ENCODE measurements at places on chromosomes 16 and 17.

GRCh38 chr17:601244-601925 lies 113.3 kb downstream of the VPS53 start:
- peak; percentile 96 for DNase-seq

DNA sequence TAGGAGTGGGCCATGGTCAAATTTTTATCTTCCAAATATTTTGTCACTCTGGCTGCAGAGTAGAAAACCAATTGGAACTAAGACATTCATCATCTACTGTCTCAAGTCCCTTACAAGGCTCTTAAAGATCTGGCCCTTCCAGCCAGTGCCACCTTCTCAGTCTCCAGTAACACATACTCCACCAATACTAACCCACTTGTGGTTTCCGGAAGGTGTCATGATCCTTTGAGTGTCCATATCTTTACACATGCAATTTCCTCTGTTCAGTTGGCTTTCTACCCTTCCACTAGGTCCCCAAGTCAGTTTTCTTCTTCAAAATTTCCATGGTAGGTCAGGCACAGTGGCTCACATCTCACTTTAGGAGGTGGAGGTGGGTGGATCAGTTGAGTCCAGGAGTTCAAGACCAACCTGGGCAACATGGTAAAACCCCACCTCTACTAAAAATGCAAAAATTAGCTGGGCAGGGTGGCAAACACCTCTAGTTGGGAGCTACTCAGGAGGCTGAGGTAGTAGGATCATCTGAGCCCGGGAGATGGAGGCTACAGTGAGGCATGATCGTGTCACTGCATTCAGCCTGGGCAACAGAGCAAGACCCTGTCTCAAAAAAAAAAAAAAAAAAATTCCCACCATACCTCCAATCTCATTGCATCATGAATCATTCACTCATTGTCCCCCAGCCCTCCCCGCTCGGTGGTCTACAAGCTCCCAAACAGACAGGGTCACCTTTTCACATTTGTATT lies 6.0 kb upstream of the GRB2 start:
- DNase-seq = no peak

DNA sequence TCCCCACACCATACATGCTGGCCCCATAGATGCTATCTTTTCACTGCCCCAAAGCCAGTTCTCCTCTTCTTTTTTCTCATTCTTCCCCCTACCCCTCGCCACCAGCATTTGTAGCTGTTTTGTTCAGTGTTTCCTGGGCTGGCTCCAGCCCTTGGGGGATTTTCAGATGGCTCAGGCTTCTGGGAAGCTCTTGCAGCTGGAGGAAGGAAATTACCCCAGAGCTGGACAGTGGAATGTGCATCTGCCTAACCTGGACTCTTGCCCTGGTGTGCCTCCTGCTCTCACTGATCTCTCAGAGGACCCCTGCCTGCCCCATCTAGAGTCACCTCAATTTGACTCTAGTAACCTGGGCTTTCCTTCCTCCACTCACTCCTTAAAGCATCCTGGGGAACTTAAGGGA lies 82.8 kb downstream of the MYH13 start:
- no peak for DNase-seq

DNA sequence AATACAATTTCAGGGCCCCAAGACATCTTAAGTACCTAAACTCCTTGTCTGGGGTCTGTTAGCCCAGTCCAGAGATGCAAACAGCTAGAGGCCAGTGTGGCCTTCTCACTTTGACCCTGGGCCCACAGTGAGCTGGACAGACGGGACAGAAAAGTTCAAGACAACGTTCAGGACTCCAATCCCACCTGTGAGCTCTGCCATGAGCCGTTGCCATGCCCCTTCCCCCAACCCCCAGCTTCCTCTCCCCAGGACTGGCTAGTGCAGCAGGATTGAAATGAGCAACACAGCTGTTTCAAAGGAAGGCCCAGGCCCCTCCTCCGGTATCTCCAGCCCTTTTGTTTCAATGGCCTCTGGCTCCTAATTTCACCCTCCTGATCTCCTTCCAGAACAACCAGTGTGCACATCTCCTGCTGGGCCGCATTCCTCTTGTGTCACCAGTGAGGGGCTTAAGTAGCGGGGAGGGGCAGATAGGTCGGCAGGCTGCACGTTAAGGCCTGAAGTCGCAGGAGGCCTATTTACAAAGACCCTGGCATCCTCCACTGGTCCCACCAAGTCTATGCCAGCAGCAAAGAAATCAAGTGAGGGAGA lies 11.3 kb downstream of the AXIN2 start:
- DNase-seq = no peak

- no peak for DNase-seq
Measured at GRCh38 chr17:38358586-38359513, 7.2 kb downstream of the SOCS7 start.

GRCh38 chr17:82985428-82985805 lies 94.0 kb upstream of the METRNL start:
- DNase-seq = no peak

DNA sequence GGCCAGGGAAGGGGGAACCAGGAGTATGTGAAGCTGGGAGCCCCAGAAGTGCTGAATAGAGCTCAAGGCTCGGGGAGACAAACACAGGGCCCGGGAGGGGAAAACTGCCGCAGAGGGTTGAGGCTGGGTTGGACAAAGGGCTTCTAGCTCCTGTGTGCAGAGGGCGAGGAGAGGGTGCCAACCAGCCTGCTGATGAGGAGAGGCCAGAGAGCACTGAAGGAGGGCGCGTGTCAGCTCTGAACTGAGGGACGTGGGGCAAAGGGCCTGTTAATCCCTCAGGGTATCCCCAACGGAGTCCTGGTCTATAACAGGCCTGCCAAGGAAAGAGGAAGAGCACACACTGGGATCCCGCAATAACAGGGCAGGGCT lies 151.3 kb downstream of the C16orf78 start:
- no peak for DNase-seq

- DNase-seq = peak; percentile 26
Measured at GRCh38 chr17:39069114-39069756, 82.2 kb downstream of the PLXDC1 start.

- DNase-seq = peak; percentile 50
Measured at GRCh38 chr17:56604691-56605290, 11.3 kb downstream of the NOG start.

- DNase-seq = peak; percentile 20
Measured at GRCh38 chr17:1590029-1590746, 27.6 kb upstream of the PITPNA start.

DNA sequence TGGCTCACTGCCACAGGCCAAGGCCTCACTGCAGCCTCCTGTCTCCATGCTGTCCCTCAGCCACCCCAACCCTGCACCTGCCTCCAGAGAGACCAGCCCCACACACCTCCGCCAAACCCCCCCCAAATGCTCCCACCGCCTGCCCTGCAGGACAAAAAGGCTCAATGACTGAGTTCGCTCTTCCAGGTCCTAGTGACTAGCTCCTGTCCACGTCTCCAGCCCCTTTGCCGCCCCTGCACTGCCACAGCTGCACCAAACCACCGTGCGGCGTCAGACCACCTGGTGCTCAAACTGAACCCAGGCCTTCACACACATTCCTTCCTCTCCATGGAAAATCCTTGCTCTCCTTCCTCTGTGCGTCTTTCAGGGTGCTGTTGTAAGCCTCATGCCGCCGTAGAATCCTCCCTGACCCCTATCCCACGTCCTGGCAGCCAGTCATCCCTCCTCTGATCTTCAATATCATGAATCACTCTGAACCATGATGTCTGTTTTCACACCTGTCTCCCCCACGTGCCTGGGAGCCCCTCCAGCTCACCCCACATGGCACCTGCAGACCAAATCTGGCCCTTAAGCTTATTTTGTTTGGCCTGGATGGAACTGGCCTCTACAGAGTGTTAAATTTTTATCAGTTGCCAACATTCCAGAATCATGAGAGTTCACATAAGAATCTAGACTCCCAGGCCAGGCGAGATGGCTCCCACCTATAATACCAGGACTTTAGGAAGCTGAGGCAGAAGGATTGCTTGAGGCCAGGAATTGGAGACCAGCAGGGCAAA lies 4.3 kb upstream of the GSG1L start:
- DNase-seq = peak; percentile 39

- peak; percentile 9 for DNase-seq
Measured at GRCh38 chr16:22008215-22009059, 526 bp downstream of the MOSMO start.

GRCh38 chr17:58520843-58521430 lies 6.5 kb upstream of the MTMR4 start:
- DNase-seq = no peak

GRCh38 chr17:5705876-5706576 lies 121.7 kb upstream of the NLRP1 start:
- no peak for DNase-seq

DNA sequence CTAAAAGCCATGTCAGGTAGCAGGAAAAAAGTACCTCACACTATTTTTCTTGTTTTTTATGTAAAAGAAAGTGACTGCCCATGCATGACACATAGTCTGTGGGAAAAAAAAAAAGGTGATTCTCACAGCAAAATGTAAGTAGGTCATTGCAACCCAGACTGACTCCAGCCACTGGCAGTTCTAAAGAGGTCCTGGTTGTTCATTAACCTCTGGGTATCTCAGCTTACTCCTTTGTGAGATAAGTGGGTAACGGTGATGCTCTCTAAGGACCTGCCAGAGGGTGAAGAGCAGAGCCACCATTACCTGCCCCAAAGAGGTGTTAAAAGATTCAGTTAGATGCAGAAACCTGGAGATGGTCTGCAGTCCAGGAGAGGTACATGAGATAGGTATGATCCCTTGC lies 531.9 kb downstream of the GRIN2A start:
- DNase-seq = no peak

DNA sequence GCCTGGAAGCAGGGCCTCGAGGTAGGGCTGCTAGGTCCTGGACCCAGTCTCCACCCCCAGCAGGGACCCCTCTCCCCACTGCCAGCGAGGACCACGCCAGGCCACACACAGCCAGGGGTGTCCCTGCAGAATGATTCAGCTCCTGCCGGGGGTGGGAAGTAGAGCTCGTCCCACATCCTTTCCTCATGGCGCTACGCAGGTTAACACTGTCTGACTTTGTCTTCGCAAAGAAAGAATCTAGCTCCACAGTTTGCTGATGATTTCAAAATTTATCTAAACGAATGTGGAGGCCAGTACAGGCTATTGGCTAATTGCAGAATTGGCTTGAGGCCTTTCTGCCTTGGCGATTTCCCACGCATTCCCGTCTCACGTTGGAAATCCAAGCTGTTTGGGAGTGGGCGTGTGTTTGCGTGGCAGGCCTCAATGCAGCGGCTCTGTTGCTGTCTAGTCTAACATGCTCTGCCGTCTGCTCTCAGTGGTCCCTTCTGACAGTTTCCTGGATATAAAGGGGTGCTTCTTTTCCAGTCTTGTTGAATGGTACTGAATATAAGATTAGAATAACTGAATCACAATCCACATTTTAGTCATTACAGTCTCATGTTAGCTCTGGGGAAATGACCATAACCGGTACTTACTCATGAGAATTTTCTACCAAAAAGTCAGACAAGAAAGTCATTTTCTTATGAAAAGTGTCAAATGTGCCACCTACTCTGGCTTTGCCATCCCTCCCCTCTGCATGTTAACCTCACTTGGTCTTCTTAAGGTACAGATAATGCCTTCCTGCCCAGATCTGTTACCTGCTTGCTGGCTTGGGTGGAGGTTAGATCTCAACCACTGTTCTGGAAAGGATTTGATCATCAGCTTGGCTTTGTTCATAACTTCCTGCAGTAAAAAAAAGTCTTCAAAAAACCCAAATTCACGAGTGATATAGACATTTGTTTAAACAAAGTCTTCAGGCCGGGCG lies 252.4 kb downstream of the NTN1 start:
- no peak for DNase-seq

DNA sequence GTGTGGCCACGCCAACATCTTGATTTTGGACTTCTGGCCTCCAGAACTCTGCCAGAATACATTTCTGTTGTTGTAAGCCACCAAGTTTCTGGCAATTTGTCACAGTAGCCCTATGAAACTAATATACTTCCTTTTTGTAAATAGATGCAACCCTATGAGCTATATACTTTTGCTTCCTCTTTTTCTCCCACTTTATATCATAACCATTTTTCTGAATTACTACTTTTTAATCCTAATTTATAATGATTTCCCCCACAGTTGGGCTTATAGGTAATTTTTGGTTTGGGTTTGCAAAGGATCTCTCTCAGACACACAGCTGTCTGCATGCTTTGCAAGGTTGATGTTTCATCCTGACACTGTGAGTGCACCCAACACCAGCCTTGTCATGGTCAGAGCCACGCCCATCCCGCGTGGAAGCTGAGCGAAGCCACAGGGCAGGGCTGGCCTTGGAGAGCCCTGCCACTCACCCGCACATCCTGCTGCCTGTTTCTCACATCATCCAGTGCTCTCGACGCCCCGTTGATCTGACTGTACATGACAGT lies 5.8 kb downstream of the TRIM25 start:
- no peak for DNase-seq

- DNase-seq = peak; percentile 95
Measured at GRCh38 chr16:88992351-88993165, 15.6 kb upstream of the CBFA2T3 start.

DNA sequence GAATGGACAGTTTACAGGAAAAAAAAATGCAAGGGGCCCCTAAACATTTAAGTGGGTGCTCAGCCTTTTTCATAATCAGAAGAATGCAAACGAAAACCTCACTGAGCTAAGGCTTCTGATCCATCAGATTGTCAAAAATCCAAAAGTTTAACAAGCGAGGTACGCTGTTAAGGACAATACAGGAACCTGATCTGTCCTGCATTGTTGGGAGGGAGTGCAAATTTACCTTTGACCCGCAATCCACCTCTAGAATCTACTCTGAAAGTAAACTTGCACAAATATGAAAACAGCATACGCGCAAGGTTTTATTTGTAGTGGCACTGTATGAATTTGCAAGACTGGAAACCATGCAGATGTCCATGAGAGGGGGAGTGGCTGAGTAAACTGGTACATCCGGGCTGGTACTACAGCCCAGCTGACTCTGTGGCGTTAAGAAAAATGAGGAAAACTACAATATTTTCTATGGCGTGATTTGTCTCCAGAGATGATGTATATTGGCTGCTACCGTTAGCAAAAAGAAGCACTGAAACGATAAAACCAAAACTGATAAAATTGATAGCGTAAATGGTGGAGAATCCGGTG lies 28.8 kb upstream of the ST6GALNAC1 start:
- no peak for DNase-seq

DNA sequence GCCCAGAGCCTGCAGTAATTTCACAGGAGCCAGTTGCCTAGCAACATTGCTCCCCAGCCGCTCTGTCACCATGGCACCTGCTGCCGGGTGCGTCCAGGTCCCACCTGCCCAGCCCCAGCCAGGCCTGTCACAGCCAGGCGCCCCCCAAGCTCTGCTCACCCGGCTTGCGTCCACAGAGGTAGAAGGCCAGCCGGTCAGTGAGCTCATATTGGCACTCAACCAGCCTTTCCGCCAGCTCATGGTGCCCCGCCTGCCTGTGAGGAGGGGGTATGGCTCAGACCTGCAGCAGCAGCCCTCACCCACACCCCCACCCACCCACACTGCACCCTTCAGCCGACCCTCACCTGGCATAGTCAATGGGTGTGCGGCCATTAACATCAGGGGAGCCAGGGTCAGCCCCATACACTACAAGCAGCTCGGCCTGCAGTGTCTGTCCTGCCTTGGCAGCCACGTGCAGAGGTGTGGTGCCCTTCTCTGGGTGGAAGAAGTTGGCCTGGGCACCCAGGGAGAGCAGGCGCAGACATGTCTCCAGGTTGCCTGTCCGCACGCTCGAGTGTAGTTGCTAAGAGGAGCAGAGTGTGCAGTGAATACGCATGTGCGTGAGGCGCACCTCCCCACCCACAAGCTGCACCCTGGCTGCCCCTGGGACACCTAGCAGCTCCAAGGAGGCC lies 7.7 kb downstream of the GIT1 start:
- no peak for DNase-seq

All from SJCRH30 (cell line).